ENCODE measurements at places on chromosomes 6 and 20.

DNA sequence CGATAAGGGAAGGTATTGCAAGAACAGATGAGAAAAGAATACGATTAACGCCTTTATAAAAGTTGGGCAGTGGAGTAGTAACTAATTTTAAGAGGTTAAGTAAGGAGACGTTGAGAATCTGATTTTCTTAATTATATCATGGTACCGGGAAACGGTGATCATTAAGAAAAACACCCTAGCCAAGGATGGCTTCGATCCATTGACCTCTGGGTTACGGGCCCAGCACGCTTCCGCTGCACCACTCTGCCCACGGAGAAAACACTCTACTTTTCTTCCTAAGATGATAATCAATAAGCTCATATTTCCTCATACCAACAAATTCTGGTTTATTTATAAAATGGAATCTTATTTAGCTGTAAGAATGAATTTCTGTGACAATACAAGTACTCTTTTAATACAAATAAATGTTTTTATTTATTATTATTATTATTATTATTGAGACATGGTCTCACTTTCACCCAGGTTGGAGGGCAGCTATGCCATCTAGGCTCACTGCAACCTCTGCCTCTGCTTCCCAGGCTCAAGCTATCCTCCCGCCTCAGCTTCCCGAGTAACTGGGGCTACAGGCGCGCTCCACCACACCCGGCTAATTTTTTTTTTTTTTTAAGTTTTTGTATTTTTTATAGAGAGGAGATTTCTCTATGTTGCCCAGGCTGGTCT lies 8.3 kb downstream of the POM121L2 start:
- DNase-seq = no peak

GRCh38 chr20:58706150-58706892 lies 13.7 kb downstream of the NPEPL1 start:
- no peak for DNase-seq

- no peak for DNase-seq
Measured at GRCh38 chr6:92538275-92538674, 881.1 kb downstream of the EPHA7 start.

- no peak for DNase-seq
Measured at GRCh38 chr6:145688493-145688905, 46.8 kb downstream of the EPM2A start.

- DNase-seq = no peak
Measured at GRCh38 chr6:44627091-44627882, 239.8 kb downstream of the CDC5L start.

- no peak for DNase-seq
Measured at GRCh38 chr20:20333866-20334265, 34.0 kb upstream of the INSM1 start.

DNA sequence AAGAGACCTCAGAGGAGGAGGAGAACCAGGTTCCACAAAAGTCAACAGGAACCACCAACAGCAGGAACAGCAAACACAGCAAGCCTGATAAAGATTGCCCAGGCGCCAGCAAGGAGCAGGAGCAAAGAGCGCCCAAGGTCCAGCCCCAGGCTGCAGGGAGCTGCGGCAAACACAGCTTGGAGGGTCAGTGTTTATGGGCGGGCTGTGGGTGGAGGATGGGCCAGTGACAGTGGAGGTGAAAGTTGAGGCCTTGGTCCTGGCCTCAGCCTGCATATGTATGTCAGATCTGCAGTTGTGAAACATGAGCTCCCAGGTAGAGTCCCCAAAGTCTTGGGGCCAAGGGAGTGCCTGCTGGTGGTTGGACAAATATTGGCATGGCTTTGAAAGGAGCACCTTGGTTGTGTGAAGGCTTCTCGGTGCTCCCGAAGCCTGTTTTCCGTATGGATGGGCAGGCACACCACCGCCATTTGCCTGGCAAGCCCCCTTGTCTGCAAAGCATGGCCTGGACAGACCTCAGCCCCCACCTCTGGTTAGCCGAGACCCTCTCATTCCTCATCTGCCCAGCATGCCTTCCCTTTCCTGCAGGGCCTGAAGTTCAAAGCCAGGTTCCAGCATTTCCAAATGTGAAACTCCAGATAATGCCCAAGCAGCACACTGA lies 2.0 kb upstream of the CAPN11 start:
- no peak for DNase-seq

- no peak for DNase-seq
Measured at GRCh38 chr6:72589096-72589495, 32.8 kb upstream of the KCNQ5 start.

DNA sequence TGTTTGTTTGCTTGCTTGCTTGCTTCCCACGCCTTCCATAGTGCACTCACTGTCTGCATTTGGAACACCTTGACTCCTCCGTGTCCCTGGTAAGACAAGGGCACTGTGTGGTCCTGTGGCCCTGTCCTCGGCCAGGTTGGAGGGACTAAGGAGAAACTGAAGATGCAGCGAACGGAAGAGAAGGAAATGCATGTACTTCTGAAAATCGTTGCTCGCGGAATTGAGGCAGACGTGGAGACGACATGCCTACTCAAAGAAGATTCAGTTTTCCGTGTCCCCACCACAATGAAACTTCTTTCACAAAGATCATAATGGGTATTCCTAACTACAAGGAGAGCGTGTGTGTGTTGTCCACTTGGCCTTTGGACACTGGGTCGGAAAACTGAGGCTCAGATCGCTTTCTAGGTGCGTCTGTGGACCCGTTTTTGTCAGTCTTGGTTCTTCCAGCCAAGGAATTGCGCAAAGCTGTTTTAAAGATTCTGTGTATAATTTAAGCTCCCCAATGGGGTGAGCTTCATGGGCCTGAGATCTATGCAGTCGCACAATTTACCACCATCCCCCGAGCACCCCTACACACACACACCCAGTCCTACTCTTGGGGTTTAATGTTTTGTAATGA lies 120.4 kb upstream of the ZNF184 start:
- no peak for DNase-seq

DNA sequence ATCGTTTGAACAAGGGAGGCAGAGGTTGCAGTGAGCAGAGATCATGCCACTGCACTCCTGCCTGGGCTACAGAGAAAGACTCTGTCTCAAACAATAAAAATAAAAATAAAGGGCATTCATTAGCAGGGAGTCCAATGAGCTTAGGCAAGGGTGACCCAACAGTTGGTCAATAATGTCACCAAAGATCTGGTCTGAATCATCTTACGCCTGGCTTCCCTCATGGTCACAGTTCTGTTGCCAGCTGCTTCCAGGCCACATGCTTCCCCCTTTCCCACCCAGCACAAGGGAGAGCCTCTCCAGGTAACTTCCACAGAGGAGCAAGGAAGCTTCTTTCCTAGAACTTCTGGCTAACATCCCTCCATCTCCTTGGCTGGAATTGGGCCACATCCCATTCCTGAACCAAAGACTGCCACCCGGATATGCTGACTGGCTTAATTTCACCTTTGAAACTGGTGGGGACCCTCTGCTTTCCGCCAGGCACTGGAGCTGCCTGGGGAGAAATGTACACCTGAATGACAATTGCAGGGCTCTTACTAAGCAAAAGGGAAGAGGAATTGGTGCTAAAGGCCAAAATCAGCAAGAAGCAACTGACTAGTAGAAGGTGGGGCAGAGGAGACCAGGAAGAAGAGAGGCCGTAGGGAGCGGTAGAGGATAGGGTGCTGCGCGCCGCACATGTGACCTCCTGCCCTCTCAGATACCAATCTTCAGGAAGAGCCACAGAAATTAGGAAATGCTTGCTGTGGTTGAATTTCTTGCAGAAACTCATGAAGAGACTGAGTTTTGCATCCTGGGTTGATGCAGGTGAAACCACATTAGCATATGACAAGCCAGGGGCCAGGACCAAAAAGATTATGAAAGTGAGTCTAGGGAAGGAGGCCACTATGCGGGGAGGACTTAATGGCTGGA lies 8.3 kb upstream of the SCML4 start:
- DNase-seq = no peak

DNA sequence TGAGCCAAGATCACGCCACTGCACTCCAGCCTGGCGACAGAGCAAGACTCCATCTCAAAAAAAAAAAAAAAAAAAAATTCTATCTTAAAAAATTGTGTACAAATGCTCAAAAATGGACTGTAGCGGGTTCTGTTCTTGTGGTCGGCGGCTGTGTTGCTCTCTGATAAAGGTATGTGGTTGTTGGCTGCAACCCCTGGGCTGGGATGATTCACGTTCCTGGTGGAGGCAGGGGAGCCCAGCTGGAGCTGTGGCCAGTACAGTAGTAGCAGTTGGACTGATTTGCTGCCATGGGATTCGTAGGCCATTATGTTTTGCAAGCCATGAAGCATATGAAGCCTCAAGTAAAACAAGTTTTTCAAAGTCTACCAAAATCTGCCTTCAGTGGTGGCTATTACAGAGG lies 22.3 kb downstream of the MDN1 start:
- DNase-seq = no peak

- DNase-seq = no peak
Measured at GRCh38 chr6:140812636-140813035, 1320.1 kb upstream of the GJE1 start.

- no peak for DNase-seq
Measured at GRCh38 chr6:31379850-31380249, 22.9 kb upstream of the HLA-B start.

- no peak for DNase-seq
Measured at GRCh38 chr6:72984981-72985665, 240.2 kb downstream of the KHDC1L start.

GRCh38 chr20:39474879-39475278 lies 512.7 kb downstream of the DHX35 start:
- DNase-seq = no peak

DNA sequence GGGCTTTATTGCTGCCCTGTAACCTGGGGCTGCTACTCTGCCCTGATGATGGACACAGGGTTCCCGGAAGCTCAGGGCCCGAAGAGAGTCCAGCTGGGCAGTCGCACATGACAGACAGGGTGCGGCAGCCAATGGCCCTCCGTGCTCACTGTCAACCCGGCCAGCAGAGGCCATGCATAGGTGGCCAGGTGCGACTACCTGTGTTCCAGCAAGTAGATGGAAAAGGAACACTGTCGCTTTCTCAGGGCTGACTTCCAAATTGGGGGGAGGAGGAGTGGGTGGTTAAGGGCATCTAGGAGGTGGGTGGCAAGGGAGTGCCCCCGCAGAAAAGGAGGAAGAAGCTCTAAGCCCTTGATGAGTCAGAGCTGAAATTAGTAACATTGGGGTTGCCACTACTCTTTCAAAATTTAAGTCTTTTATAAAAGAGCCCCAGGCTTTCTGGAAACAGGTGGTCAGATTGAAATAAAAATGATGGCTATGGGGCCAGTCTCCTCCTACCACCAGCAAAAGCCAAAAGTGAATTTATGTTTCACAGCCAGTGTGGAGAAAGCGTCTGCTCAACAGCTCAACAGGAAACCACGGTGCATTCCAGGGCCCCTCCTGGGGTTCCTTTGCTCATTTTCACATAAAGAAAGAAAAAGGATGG lies 2.3 kb upstream of the RAMACL start:
- no peak for DNase-seq

GRCh38 chr20:34085544-34086040 lies 26.5 kb downstream of the EIF2S2 start:
- DNase-seq = no peak

- no peak for DNase-seq
Measured at GRCh38 chr20:7113577-7114466, 346.3 kb downstream of the BMP2 start.

DNA sequence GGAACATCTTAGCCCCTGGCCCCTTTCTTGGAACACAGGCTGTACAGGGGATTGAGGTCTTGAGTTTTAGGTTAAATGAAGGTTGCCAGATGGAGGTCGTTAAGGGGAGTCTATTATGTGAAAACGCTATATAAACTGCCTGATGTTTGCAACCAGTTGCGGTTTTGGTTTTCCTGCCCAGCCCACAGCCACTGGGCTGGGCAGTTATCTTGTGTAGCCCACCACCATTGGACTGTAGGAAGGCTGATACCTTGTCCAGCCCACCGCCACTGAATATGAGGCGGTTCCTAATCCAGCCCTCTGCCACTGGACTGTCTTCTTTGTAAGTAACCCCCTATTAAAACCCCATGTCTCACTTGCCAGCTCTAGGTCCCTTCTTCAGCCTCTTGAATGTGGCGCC lies 42.3 kb upstream of the COL21A1 start:
- DNase-seq = no peak

- no peak for DNase-seq
Measured at GRCh38 chr6:34953061-34954025, 64.3 kb downstream of the ANKS1A start.

GRCh38 chr6:34964564-34964963 lies 75.5 kb downstream of the ANKS1A start:
- DNase-seq = no peak

DNA sequence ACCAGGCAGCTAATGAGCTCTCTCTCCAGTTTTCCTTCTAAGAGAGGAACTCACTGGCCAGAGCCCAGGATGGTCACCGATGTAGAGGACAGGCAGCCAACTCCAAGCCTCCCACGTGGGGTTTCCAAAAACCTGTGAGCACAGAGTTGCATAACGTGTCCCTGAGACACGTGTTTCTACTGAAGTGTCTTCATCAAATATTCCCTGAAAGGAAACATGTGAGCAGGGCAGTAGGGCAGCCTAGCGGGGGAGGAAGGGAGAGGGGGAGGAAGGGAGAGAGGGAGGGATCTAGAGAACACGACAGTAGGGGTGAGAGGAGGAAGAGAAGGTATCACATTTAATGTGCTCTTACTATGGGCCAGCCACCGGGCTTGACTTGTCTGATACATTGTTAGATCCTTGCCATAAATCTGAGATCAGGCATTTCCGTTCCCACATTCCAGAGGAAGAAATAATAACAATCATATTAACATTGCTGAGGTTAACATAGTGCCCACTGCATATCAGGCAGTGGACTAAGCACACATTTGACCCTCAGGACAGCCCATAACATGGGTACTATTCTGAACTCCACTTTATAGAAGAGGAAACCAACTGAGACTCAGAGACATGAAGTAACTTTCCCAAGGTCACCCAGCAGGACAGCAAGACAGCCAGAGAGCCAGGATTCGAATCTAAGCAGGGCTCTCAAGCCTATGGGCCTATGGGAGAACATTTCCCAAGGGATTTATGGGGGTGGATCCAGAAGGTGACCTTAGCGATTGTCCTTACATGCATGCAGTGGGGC lies 4.5 kb upstream of the SYS1 start:
- DNase-seq = no peak

GRCh38 chr20:12967932-12968331 lies 40.8 kb upstream of the SPTLC3 start:
- DNase-seq = no peak

- DNase-seq = no peak
Measured at GRCh38 chr6:21855811-21856455, 262.4 kb downstream of the SOX4 start.

DNA sequence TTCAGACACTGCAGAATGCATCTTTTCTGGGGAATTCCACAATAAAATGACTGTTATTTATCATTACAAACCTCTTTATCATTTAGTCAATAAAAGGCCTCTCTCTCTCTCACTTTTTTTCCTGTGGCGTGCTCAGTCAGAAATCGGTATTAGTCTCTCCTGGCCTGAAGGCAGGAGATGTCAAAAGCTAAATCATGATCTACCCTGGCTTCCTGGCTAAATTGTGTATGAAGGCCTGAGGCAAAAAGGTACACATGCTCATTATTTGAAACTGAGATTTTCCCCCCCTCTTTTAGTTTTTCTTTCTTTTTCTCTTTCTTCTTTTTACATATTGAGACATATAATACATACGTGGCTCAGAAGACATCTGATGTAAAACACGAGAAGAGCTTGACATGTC lies 375.0 kb upstream of the SLC35B3 start:
- no peak for DNase-seq

- DNase-seq = no peak
Measured at GRCh38 chr6:86715676-86716075, 221.7 kb upstream of the HTR1E start.

- DNase-seq = no peak
Measured at GRCh38 chr6:133017581-133017980, 203.2 kb downstream of the RPS12 start.
